ENCODE measurements at places on chromosomes 5 and 9.

DNA sequence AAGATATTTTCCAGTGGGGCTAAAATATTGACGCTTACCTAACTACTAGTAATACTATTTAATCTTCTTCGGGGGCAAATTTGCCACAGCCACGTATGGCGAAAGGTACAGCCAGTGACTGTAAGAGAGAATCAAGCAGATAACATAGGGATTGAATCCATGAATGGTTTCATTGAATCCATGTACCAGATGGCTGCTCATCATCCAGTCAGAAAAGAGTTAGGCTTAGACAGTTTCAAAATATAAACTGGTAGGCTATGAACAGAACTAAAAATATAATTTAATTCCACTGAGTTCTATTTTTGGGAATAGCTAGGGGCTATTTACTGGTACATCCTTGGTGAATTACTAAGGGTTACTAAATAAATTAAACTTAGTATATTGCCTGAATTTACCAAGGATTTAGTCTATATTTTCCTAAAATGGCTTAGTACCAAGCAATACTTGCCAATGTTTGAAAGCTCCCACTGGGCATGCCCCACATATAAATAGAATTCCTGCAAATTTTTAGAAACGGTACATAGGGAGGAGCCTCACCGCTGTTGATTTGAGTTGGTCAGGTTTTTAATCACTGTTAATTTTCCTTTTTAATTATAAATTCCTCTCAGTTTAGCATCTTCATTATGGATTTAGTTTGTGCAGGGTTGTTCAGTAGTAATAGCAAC lies 55.8 kb upstream of the VLDLR start:
- DNase-seq, result no peak

DNA sequence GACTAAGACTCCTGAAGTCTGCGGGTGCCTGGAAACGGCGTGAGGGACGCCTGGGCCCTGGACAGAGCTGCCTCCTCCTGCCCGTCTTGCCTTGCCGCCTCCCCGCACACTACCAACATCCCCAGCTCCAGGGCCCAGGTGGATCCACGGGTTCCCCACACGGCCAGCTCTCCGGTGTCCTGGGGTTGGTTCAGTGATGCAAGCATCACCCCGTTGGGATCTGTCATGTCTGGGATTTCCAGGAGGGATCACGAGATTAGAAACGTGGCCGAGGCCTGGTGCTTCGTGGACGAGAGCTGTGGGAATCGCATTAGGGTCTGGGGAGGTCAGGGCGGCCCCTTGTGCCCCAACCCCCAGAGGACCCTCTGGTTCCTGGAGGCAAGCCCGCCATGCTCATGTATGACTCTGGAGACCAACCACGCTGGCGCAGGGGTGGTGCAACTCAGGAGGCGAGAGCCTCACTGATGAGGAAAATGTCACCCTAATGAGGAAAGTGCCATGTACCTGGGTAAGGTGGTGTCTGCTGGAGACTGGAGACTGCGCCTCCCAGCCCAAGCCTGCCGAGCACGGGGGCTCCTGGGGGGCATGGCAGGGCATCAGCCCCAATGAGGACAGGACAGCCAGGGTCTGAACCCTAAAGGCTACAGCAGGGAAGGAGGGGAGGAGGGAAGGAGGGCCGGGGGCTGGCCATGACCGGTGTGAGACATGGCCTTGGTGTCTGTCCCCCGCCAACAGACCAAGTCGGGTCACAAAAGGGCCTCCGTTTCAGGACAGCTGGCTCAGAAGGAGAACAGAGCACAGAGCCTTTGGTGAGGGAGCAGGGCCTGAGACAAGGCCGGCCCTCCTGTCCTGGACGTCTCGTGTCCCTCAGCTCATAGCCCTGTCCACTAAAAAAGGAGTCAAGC lies 31.9 kb upstream of the SLC6A19 start:
- no peak for DNase-seq

DNA sequence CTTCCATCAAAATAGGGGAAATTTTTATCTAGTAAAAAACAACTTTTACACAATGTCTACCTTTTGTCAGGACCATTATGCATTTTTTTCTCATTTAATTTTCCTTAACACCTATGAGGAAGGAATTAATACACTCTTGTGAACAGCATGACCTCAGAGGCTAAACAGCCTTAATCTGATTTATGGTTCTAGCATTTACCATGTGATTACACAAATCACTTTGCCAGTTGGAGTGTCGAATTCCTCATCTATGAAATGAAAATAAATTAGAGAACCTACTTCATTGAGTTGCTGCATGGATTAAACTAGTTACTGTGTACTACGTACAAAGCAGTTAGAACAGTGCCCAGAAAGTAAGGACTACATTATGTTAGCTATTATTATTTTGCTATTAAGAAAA lies 187.7 kb upstream of the MPDZ start:
- DNase-seq, result no peak

DNA sequence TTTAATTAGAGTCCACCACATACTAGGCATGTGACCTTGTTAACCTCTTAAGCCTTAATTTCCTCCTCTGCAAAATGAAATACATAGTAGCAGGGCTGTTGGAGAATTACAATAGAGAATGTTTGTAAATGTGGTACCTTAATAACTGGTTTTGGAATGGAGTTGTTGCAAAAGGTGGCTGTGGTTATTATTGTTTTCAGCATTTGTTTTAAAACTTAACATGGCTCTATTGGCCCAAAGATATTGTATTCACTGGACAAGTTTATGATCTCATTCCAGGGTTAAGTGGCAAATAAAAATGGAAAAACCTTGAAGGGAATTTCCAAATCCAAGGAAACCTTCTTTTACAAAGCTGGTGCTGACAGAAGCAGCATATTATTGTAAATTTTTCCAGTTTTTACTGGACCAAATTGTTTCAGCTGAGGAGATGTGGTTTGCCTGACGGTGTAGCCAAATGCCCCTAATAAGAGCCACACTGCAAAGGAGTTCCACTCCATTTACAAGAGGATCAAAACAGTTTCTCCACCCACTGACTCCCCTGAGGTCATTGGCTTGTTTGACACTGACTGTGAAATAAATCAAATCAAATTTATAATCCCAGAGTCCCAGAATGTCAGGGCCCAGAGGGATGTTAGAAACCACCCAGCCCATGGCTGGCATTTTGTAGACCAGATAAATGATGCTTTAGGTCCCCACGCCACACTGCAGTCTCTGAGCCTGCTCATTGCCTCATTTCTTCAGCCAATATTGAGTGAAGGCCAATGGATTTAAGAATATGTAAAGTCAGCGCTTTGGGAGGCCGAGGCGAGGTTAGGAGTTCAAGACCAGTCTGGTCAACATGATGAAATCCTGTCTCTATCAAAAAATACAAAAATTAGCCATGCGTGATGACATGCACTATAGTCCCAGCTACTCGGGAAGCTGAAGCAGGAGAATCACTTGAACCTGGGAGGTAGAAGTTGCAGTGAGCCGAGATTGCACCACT lies 45.2 kb downstream of the ADRA1B start:
- no peak for DNase-seq

DNA sequence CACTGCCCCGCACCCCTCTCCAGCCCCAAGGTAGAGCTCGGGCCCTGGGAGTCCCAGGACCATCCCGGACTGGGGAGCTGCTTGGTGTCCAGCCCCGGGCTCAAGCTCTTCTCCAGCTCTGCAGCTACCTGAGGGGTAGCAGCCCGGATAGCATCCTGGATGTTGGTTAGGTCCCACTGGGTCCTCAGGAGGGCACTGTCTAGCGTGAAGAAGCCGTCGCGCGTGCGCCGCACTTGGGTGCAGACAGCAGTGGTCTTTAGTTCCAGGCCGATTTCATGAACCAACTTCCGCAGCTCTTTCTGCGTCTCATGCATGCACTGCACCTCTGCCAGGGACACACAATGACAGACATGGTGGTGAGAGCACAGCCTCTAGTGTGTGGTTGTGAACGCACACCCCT lies 12.7 kb downstream of the TRUB2 start:
- no peak for DNase-seq

GRCh38 chr5:76816110-76816831 lies 2.6 kb upstream of the F2RL1 start:
- no peak for DNase-seq

DNA sequence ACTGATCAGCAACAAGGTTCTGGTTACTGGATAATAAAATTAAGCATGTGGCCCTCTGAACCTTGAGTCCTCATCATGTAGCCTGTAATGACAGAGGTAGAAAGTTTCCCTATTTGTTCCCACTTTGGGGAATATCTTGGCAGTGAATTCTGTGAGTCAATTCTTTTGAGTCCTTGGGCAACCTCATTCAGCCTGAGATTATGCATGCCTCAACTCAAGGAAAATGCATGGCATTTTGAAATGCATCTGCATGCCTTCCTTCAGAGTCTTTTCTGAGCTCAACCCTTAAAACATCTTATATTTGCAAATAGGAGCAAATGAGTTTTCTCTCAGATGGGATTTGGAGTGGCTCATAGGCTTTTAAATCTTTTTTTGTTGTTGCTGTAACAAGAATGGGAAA lies 218.1 kb upstream of the CD180 start:
- DNase-seq, result no peak

DNA sequence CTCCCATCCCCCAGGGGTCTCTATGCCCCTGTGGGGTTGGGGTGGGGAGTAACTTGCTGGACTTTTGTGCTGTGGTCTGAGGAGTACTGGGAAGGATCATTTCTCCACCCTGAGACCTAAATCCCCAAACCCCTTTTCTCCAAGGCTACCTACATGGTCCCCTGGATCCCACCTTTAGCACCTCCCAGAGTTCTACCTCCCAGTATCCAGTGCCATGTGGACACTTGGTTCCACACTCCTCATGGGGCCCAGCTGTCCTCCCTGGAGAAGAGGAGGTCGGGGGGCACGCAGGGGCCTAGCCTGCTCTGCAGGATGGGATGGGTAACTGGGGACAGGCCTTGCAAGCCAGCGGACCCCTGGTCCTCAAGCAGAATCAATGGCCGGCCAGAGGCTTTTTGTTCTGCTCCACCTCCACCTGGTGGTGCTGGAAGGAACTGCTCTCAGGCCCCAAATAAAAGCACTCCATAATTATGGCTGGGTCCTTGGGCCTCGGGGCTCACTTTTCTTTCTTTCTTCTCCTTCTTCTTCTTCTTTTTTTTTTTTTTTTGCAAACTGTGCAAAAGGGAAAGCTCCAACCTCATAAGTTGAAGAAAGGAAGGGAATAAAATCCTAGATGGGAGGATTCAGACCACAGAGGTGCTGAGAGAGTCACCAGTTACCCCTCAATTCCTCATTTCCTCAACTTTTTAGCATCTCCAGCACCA lies 68.4 kb downstream of the PSD2 start:
- peak; percentile 78 for DNase-seq

DNA sequence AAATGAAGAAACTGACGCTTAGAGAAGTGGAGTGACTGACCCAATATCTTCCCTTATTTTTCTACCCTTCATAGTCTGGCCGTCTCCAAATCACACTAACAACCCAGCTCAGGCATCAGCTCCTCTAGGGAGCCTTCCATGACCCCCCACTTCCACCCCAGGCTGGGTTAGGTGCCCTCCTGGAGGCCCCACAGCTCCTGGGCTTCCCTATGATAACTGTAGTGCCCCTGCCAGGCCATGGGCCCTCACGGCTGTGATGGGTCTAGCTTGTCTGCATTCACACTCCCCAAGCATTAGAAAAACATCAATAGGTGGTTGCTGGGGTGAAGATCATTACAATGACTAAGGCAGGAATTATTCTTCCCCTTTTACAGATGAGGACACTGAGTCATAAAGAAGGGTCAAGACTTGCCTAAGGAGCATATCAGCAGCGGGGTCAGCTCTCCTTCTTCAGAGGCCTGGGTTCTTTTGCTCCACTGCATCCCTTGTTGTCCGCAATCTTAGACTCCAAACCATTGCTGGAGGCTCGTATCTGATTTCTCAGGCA lies 7.3 kb downstream of the CORO2A start:
- no peak for DNase-seq

- no peak for DNase-seq
Observed at GRCh38 chr5:72161951-72162350, 54.7 kb downstream of the MAP1B start.

DNA sequence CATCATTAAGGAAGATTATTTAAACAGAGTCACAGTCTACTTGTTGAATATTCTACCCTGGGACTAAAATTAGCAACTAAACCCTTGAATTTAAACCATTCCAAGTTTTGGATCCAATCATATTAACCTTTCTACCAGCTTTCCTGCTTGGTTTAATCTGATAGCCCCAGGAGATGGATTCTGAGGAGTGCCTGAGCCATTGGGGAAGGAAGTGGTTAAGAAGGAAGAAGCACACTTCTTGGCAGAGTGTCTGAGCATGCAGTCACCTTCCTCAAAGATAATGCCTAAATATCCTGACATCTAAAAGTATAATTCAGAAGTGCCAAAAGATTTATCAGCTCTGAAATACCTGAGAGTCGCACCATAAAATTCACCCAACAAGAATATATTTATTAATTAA lies 74.1 kb upstream of the SNCAIP start:
- DNase-seq, result no peak

DNA sequence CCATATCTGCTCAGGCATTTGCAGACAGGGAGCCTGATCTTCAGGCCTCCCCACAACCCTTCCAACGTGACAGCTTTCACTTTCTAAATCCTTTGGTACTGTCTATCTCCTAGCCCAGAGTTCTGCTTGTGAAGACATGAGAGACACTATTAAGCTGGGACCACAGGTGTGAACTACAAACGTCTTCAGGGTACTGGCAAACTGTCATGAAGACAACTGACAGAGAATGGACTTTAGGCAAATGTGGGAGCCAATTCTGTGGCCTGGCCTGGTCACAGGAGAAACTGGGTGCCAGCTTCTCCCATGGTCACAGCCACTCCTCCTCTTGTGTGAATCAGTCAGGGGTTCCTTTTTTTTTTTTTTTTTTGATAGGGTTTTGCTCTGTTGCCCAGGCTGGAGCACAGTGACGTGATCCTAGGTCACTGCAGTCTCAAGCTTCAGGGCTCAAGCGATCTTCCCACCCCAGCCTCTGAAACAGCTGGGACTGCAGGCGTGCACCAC lies 10.4 kb downstream of the TRIM14 start:
- DNase-seq, result no peak

GRCh38 chr9:75812141-75812540 lies 78.3 kb upstream of the PCSK5 start:
- no peak for DNase-seq

DNA sequence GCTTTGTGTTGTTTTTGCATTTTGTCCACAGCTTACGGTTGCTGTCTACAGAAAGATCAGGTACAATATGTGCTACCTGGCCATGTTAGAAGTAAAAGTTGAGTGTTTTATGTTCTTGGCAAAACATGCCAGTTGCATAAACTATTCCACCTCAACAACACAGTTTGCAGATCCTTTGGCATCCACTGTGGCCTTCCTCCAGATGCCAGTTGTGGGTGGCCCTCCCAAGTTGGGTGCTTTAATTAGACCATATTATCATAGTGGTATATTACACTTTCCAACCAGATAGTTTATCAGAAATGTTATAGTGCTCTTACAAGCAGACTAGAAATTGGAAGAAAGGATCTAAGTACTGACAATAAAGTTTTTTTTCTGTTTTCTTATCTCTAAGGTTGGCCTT lies 386.9 kb upstream of the KCNN2 start:
- DNase-seq, result no peak

- DNase-seq, result no peak
Observed at GRCh38 chr5:158832731-158833130, 267.0 kb downstream of the EBF1 start.

DNA sequence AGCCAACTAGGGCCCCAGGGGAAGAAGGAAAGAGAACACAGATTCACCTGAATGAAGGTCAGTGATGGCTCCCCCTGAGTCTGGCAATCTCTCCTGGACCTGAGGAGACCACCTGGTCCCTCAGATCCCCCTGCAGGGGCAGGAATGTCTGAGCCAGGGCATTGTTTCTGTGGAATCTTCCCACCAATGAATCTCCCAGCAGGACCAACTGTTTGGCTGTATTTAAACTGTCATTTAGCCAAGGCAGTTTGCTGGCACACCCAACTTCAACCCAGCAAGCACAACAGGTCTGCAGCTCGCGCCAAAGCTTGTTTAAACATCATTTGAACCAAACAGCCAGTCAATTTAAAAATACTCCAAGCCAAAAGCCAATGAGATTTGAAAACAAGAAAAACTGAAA lies 92.6 kb downstream of the SH3TC2 start:
- DNase-seq, result no peak
